GM23248 (cell line): ENCODE measurements at places on chromosomes 5 and 9. TPM values are rescaled to one million over a fixed set of nuclear protein-coding genes. Genes with fewer than 3 reads are reported as not detected.

PAPPA gene
- total RNA-seq: 30.3 and 31.5 TPM in 2 replicates

- no peak for DNase-seq
- H3K4me3 ChIP-seq: no peak overlapping the region
- H3K27me3 ChIP-seq: no peaks in the 10 kb centered on the region
- no peaks in the 10 kb centered on the region for H3K4me1 ChIP-seq
These were observed 16.5 kb upstream of the ODF2 start for GRCh38 chr9:128439273-128439672.

- peaks cover 4% of the 10 kb centered on the region; the same call in 1 of the 2 replicates for H3K36me3 ChIP-seq
- H3K4me1 ChIP-seq: no peaks in the 10 kb centered on the region
- H3K27me3 ChIP-seq: no peaks in the 10 kb centered on the region
- H3K27ac ChIP-seq: no peak overlapping the region
These were observed 176.2 kb downstream of the GAPVD1 start for GRCh38 chr9:125437771-125438221.

ORM2 gene
- total RNA-seq: not detected in 2 replicates

DNA sequence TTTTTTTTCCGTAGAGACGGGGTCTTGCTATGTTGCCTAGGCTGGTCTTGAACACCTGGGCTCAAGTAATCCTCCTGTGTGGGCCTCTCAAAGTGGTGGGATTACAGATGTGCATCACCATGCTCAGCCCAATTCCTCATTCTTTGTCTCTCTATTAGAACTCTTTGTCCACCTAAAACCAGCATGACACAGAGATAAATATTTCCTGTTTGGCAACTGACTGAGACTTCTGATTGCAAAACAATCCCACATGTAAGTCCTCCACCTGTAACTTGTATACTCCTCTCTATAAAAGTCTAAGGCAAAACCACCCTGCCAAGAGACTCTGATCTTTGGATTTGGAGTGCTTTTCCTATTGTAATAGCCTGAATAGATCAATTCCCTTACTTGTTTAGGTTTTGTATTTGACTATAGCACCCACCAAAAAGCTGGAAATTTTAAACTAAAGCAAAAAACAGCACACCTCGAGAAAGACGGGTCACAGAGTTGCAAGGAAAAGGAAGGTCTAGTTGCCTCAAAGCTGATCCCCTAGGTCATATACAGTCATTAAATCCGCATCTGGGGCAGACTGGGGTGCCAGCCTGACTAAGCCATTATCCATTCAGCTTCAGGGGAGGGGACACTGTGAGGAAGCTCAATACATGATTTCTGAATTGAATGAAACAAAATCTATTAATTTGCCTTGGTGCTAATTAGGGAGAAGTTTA lies 13.5 kb upstream of the KIF27 start:
- H3K36me3 ChIP-seq: peaks cover 4% of the 10 kb centered on the region; the same call in 1 of the 2 replicates
- 0 out of 2 replicates have a peak overlapping the region, but pooled peaks have one; percentile 13 for H3K27ac ChIP-seq
- peak; percentile 74 for DNase-seq
- no peaks in the 10 kb centered on the region for H3K27me3 ChIP-seq
- no peak overlapping the region for H3K4me3 ChIP-seq
- peaks cover 24% of the 10 kb centered on the region for H3K4me1 ChIP-seq

SPATA31D4 gene
- not detected in 2 replicates for total RNA-seq

DNA sequence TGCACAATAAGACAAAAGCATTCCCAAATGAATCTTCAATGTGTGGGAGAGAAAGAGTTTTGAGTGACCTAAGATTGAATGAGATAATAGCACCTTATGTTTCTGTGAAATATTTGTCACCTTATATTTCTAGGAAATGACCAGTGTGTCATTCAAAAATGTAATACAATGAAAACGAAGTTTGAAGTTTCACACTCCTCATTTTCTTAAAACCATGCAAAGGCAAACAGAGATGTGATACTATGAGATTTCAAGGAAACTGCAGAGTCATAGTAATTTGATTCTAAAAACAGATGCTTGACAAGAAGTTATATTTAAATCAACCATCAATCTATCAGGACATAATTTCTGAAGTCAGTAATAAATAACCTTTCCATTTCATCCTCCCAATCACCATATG lies 13.6 kb upstream of the ABCA1 start:
- DNase-seq: no peak
- no peak overlapping the region for H3K4me3 ChIP-seq
- no peaks in the 10 kb centered on the region for H3K36me3 ChIP-seq
- H3K4me1 ChIP-seq: no peaks in the 10 kb centered on the region; the same call in 1 of the 2 replicates
- no peaks in the 10 kb centered on the region for H3K27me3 ChIP-seq

DNA sequence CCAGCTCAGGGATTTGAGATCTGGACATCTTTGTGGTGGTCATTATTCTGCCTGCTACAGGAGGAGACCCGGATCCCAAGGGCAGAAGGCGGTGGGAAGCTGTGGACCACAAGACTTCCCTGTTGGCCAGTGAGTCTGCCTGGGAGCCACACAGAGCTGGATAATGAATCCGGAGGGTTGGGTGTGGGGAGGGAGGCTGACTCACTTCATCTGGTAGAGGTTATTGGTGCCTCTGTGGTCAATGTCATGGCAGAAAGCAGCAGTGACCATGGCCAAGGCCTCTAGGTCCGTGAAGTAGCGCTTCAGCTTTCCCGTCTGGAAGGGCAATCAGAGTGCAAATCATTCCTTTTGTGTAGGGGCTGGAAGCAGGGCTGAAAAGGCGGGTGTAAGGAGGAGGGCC lies 58.5 kb downstream of the PDE6A start:
- no peak overlapping the region for H3K4me3 ChIP-seq
- no peak overlapping the region for H3K27ac ChIP-seq
- no peaks in the 10 kb centered on the region for H3K27me3 ChIP-seq
- no peaks in the 10 kb centered on the region for H3K36me3 ChIP-seq
- peak; percentile 6 for DNase-seq

DNA sequence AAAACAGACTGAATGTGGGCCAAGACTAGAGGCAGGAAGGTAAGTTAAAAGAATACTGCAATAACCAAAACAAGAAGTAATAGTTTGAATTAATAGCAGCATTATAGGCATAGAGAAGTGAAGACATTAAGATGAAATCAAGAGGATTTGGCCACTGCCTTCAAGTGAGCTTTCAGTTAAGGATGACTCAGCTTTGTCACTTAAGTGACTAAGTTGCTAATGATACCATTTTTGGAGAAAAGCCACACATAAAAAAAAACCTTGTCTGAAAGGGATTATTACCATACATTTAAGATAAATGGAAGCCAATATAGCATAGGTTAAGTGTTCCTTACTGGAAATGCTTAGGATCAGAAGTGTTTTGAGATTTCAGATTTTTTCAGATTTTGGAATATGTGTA lies 57.0 kb downstream of the ECPAS start:
- no peaks in the 10 kb centered on the region for H3K27me3 ChIP-seq
- H3K36me3 ChIP-seq: peaks cover 76% of the 10 kb centered on the region
- H3K4me1 ChIP-seq: peaks cover 18% of the 10 kb centered on the region; the same call in 1 of the 2 replicates
- 0 out of 2 replicates have a peak overlapping the region, but pooled peaks have one; percentile 15 for H3K27ac ChIP-seq
- DNase-seq: peak; percentile 86

SV2C gene
- not detected in 2 replicates for total RNA-seq

- no peaks in the 10 kb centered on the region for H3K4me1 ChIP-seq
- no peaks in the 10 kb centered on the region for H3K36me3 ChIP-seq
- no peak for DNase-seq
These were observed 16.7 kb downstream of the TRAF1 start for GRCh38 chr9:120909904-120910303.

GRCh38 chr5:66171349-66172344 lies 27.5 kb downstream of the SREK1 start:
- H3K27me3 ChIP-seq: no peaks in the 10 kb centered on the region
- no peak overlapping the region for H3K4me3 ChIP-seq
- no peak overlapping the region for H3K27ac ChIP-seq
- DNase-seq: peak; percentile 84
- peaks cover 49% of the 10 kb centered on the region for H3K36me3 ChIP-seq
- H3K4me1 ChIP-seq: no peaks in the 10 kb centered on the region

DNA sequence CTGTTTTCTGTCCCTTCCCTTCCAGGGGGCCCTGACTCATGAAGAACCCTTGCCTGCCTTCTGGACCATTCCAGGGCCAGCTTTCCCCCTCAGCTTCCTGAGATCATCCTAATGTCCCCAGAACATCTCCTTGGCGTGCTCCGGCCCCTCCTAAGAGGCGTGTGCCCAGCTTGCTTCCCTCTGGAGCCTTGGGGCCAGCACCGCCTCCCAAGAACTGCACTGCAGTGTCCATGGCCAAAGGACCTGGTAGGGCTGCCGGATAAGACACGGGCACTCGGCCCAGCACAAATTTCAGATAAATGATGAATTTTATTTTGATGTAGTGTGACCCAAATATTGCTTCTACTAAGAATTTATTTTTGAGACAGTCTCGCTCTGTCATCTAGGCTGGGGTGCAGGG lies 20.7 kb upstream of the SLC12A7 start:
- no peaks in the 10 kb centered on the region for H3K36me3 ChIP-seq
- H3K27me3 ChIP-seq: peaks cover 13% of the 10 kb centered on the region
- no peak overlapping the region for H3K27ac ChIP-seq
- H3K4me3 ChIP-seq: no peak overlapping the region
- no peak for DNase-seq
- no peaks in the 10 kb centered on the region for H3K4me1 ChIP-seq

DNA sequence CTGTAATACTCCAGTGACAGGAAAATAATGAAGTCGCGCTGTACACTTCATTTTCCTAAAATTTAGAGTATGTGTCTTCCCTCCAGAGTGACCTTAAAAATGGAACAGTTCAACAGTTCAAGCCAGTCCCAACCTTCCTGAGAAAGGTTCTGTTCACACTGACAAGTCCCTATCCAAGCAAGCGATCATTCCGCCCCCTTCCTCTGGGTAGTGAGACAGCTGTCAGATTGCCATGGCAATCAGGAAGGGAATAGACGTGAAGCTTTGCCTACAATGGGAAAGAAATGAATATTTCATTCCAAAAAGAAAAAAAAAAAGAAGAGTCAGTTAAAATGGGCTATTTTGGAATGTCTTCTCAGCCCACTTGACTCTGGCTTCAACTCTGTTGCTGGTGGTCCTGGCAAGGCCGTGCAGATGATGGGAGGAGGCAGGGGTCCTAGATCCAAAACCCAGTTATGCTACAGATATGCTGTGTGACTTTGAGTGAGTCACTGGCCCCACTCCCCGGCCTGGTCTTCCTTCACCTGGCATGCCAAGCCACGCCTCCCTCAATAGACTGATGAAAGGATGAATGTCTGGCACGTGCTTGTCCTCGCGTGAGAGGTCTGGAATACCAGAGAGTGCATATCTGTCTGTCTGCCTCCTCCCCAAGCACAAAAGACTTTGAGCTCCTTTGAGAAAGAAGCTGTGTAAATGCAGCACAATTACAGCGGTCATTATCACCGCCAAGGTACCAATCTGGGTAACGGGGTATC lies 165.8 kb upstream of the WWC1 start:
- H3K4me1 ChIP-seq: 0 out of 2 replicates have a peak, but pooled peaks cover 10% of the 10 kb centered on the region
- H3K36me3 ChIP-seq: peaks cover 37% of the 10 kb centered on the region
- DNase-seq: no peak
- no peak overlapping the region for H3K27ac ChIP-seq
- H3K4me3 ChIP-seq: no peak overlapping the region

- peak overlapping the region; percentile 23; the same call in 1 of the 2 replicates for H3K27ac ChIP-seq
- peak; percentile 52 for DNase-seq
- no peaks in the 10 kb centered on the region for H3K36me3 ChIP-seq
- no peaks in the 10 kb centered on the region for H3K27me3 ChIP-seq
These were observed 2.0 kb downstream of the FBXL17 start for GRCh38 chr5:108379722-108380530.

DNA sequence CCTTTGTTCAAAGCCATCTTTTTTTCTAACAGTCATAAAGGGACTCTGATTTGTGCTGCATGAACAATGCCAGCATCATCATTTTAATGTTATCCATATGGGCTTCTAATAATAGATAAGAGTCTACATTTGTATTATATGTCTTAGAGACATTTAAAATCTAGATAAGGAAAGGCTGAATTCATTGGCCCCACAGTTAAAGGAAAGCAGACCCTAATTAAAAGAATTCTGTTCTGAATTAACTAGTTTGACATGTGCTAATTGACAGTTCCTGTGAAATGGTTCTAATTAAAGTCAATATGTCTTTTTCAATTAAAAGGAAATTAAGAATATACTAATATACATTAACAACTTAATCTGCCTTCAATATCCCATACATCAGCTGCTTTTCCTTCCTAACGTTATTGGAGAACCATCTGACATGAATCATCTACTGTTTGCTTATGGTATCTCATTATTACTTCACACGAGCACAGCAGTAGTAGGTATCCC lies 104.7 kb downstream of the NR2F1-AS1 start:
- H3K27me3 ChIP-seq: no peaks in the 10 kb centered on the region
- peaks cover 3% of the 10 kb centered on the region; the same call in 1 of the 2 replicates for H3K36me3 ChIP-seq
- no peak overlapping the region for H3K27ac ChIP-seq
- peak; percentile 37 for DNase-seq
- H3K4me3 ChIP-seq: no peak overlapping the region
- H3K4me1 ChIP-seq: peaks cover 14% of the 10 kb centered on the region

FOXD4 gene
- 0.63 TPM in 1 of 2 replicates, not detected in the other for total RNA-seq

PHF24 gene
- 0.25 TPM in 1 of 2 replicates, not detected in the other for total RNA-seq

DNA sequence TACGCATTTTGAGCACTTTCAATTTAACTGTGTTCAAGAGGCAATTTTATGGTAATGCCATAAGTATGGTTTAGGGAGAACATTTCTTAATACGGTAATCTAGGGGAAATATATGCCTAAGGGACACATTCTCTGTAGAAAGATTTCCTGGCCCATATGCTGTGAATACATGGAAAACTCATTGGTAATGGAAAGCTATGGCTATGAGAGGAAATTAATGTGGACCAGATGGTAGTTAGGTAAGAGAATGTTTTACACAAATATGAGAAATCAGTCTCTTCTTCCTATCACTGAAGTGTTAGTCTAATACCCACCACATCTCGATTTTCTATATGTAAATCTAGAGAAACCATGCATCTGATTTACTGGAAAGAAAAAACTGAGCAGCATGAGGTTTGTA lies 105.0 kb downstream of the SEMA6A start:
- H3K27me3 ChIP-seq: no peaks in the 10 kb centered on the region
- H3K4me1 ChIP-seq: no peaks in the 10 kb centered on the region
- H3K4me3 ChIP-seq: no peak overlapping the region
- H3K36me3 ChIP-seq: no peaks in the 10 kb centered on the region
- no peak overlapping the region for H3K27ac ChIP-seq

- DNase-seq: peak; percentile 22
- H3K4me3 ChIP-seq: no peak overlapping the region
- no peaks in the 10 kb centered on the region for H3K36me3 ChIP-seq
- H3K4me1 ChIP-seq: no peaks in the 10 kb centered on the region
- H3K27ac ChIP-seq: no peak overlapping the region
- no peaks in the 10 kb centered on the region for H3K27me3 ChIP-seq
These were observed 14.2 kb upstream of the CCDC180 start for GRCh38 chr9:97293207-97293721.

- H3K27ac ChIP-seq: peak overlapping the region; percentile 98
- H3K4me1 ChIP-seq: peaks cover 53% of the 10 kb centered on the region
- peak; percentile 38 for DNase-seq
- peak overlapping the region; percentile 99 for H3K4me3 ChIP-seq
- no peaks in the 10 kb centered on the region for H3K27me3 ChIP-seq
These were observed 7.7 kb downstream of the NR3C1 start for GRCh38 chr5:143395638-143396352.
